ENCODE measurements at places on chromosomes 7 and 10.

DNA sequence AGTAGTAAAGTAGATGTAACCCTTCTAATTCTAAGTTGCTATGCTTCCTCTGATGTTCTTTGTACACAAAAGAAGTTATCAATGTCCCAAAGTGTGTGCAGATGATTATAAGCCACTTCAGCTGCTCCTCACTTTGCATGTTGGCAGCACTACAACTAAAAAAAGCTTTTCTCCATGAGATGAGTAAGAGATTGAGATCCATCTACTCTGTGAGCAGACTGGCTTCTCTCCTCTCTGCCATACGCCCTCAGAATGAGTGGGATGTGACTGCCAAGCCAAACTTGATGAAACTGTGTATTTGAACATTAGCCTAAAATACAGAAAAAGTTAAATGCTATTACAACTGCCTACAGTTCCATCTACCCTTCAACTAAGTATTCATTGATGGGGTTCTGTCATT lies 102.9 kb upstream of the ETV1 start:
- DNase-seq = no peak

DNA sequence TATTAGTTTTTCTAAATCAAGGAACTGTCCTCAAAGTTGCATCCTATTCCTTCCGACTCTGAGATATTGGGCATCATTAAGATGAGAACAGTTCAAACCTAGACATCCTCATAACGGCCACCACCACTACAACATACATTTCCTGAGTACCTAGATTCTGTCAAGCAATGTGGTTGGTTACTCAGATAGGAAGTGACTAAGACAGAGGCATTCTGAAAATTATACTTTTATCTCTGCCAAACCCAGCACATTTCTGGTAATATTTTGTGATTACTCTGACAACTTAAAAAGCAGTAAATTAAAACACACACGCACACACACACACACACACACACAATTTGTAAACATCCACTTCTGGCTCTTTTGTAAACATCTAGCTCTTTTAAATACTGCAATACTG lies 291.2 kb upstream of the MEOX2 start:
- DNase-seq = no peak

GRCh38 chr7:101856473-101857357 lies 39.3 kb downstream of the CUX1 start:
- DNase-seq = no peak

- DNase-seq = no peak
These were observed 27.5 kb downstream of the LRGUK start for GRCh38 chr7:134154581-134155130.

DNA sequence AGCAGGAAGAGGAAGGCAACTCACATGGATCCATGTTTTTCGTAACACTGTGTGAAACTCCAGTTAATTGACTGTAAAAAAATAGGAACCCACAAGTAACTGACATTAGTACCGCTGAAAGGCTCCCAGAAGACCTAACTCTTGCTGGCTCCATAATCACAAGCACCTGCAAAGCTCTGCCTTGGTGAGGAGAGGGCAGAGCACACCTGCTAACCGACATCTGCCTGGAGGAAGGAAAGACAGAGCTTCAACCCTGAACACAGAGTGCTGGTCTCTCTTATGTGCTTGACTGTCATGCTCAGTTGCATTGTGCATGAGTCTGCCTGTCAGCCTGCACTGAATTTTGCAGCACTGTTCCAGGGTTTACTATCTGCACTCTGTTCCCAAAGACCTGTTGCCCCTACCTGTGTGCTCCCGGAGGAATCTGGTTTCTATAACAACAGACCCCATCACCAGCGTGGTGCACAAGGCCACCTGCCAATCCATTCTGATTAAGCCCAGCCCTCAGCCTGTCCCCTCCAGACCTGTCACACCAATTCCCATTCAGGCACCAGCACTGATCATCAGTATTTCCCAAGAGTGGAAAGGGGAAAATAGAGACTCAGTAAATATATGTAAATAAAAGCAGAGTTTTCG lies 63.1 kb upstream of the ANKRD1 start:
- no peak for DNase-seq

GRCh38 chr7:12729112-12729511 lies 41.7 kb downstream of the ARL4A start:
- peak; percentile 58 for DNase-seq

GRCh38 chr7:153090764-153091163 lies 331.2 kb downstream of the ACTR3B start:
- no peak for DNase-seq

- DNase-seq = no peak
These were observed 171.9 kb downstream of the RPS24 start for GRCh38 chr10:78205457-78206016.

DNA sequence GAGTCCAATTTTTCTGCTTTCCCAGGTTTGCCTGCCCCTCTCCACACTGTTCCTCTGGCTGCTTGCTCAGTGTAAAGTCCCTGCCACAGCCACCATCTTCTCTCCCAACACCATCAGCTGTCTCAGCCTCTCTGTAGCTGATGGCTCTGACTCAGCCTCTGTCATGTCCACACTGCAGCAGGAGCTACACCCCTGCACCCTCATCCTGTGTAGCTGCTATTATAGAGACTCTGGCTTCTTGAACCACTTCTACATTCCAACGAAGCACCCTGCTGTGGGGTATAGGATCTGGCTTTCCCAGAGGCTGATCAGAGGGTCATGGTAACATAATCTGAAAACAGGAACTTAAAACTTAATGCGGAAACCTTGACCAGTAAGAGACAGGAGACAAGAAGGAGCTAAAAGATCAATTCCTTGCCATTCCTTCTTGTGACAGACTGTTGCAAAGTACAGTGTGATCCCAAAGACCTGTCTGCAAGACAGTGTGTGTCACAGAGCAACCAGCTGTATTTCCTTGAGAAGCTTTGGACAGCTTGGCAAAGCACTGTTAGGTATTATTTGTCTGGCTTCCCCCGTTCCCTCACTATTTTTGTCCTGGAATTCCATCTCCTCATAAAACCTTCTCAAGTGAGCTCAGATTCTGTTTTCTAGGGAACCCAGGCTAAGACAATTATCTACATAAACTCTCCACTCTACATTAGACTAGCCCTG lies 42.3 kb downstream of the NRCAM start:
- no peak for DNase-seq

GRCh38 chr10:12703813-12704212 lies 297.7 kb downstream of the CCDC3 start:
- DNase-seq = no peak

DNA sequence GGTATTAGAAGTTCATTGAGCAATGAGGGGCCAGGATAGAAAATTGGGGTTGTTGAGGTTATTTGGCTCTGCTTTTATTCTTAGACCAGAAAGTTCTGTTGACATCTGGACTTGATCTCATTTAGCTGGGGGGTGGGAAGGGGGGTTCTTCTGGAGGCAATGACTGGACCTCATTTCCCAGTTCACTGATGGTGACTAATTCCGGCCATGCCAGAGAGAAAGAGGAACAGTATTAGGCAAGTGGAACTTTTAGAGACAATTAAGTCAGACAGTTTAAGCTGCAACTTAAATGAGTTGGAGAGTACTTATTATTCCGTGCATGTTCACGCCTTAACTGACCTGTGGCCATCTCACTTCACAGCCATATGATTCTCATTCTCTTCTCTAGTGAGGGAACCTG lies 512.5 kb downstream of the REEP3 start:
- DNase-seq = no peak

- no peak for DNase-seq
These were observed 35.4 kb upstream of the TECTB start for GRCh38 chr10:112247791-112248190.

- no peak for DNase-seq
These were observed 50.0 kb downstream of the ABCC2 start for GRCh38 chr10:99832439-99832838.

DNA sequence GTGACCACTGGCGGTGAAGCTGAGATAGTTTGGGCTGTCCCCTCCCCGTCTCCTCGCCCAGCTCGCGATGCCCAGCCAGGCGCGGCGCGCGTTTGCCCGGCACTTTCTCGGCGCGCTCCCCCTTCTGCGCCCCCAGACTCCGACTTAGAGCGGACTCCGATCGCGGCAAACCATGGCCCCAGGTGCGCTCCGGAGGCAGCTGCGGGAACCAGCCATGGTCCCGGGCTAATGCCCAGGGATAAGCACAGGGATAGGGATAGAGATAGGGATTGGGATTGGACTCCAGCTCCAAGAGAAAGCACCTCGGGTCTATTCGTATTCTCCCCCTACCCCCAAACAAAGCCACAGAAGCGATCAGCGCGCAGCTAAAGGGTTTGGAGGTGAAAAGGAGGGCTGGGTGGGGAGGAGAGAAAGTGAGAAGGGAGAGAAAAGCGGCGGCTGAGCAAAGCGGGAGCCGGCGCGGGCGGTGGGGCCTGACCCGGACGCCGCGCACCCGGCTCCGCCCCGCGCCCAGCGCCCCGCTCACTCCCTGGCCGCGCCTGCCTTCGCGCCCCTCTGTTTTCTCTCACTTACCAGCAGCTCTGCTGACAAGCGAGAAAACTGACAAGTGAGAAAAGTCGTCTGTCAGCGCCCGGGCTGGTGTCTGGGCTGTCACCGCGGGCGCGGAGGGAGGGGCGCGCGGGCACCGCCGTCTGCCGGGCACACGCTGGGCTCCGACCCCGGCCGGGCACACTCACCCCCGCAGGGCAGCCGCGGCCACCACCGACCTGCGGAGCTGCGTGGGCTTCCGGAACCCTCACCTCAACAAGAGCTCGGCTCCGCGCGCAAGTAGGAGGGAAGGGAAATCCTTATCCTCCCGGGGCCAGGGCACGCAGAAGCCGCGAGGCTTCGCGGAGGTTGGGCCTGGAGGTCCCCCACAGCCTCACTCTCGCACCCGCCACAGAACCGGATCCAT lies at the start of gene PDE1C:
Gene PDE1C, minus strand, starts transcription at position 2 of the 955 bp plus-strand sequence.
- DNase-seq = no peak
